Muscle of leg (tissue), 16 donors: ENCODE measurements at places on chromosomes 6 and 20. TPM values are rescaled to one million over a fixed set of nuclear protein-coding genes. Genes with fewer than 3 reads are reported as not detected.

DNA sequence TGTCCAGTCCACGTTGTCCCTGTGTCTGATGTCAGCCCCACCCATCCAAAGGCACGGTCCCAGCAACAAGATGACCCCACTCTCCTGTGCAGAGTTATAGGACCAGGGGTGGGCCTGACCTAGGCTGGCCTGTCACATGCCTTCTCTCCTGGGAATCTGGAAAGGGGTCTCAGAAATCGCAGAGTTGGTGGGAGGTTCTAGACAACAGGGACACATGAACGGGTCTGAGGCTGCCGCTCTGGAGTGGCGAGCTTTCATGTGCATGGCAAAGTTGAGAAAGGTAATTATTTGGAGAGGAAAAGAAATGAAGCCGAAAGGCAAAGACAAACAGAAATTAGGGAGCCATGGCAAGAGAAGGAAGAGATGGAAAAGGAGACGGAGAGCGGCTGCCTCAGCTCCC lies 29.5 kb downstream of the BFSP1 start:
- no peak for DNase-seq

- DNase-seq, result peak; percentile 76
Measured at GRCh38 chr20:44038681-44039123, 124.0 kb downstream of the TOX2 start.

GRCh38 chr6:958488-958887 lies 265.5 kb upstream of the EXOC2 start:
- no peak for DNase-seq

DNA sequence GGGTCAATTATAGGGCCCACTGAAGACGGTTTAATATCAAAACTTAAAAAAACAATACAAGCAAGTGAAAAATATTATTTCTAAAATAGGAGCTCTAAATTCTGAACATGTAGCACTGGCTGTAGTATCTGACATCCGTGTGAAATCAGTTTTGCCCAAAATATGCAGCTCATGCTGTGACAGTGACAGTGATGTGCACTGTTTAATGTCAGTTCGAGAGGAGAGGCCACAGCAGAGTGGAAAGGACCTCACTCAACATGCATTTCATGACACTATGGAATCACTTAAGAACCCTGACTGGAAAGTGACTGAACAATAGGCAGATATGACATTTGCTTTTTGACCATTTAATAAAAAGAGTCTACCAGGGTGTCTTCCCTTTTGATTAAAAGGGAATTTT lies 397.0 kb downstream of the FRK start:
- DNase-seq, result no peak

- peak; percentile 25 for DNase-seq
Measured at GRCh38 chr6:104428184-104428583, 431.5 kb downstream of the HACE1 start.

DNA sequence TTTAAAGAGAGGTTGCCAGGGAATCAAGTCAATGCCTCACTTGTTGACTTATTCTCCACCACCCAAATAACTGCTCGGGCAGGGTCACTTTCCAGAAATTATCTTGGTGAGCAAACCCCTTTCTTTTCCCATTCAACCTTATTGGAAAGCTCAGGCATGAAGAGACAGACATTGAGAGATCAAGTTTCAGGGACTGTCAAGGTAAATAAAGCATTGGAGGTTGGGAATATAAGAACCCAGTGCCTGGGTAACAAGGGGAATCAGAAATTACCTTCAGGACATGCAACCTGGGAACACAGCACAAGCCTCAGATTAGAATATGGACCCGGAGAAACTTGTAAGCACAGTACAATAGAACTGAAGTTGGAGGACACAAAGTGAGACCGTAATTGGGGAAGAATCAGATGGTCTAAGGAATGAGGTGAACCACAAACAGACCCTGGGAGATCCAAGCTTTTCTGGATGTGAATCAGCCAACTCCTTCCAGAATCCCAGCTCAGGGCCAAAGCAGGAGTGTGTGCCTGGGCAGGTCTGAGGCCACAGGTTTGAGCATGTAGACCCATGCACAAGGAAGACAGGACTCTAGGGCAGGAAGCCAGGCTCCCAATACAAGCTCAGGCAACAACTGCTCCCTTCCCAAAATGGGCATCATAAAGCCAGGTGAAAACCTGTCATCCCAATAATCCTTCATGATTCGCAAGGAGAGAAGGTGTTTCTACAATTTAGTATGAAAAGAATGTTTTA lies 512.8 kb downstream of the MAFB start:
- no peak for DNase-seq

DNA sequence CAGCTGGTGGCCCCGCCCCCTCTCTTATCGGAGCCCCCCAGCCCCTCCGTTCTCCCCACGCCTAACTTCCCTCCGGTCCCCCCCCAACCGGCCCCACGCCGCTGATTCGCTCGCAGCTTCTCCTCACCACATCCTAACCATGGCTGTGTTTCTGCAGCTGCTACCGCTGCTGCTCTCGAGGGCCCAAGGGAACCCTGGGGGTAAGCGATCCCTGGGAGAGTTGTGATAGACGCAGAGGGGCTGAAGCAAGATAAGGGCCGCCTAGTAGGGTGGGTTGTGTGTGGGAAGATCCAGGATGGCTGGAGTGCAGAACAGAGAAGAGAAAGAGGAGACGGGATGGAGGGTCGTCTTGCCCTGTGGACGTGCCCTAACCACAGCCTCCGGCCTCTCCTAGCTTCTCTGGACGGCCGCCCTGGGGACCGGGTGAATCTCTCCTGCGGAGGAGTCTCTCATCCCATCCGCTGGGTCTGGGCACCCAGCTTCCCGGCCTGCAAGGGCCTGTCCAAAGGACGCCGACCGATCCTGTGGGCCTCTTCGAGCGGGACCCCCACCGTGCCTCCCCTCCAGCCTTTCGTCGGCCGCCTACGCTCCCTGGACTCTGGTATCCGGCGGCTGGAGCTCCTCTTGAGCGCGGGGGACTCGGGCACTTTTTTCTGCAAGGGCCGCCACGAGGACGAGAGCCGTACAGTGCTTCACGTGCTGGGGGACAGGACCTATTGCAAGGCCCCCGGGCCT lies at the start of gene MPIG6B:
Gene MPIG6B (plus strand): TSS at position 129 of the 735 bp plus-strand sequence. CDS start 11 bp downstream, at position 140.
- DNase-seq, result no peak

DNA sequence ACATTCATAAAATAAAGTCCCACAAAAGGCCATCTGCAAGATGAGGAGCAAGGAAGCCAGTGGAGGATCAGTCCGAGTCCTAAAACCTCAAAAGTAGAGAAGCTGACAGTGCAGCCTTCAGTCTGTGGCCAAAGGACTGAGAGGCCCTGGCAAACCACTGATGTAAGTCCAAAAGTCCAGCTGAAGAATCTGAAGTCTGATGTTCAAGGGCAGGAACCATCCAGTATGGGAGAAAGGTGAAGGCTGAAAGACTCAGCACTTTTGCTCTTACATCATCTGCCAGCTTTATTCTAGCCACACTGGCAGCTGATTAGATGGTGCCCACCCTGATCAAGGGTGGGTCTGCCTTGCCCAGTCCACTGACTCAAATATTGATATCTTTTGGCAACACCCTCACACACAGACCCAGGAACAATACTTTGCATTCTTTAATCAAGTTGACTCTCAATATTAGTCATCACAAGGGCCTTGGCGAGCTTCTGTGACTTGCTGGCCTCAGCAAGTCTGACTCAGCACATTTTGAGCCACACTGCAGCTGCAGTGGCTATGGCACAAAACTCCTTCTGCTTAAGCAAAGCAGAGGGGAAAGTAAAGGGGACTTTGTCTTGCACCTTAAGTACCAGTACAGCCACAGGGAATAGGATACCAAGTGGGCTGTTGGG lies 1370.3 kb upstream of the CITED2 start:
- DNase-seq, result peak; percentile 1

- DNase-seq, result no peak
Measured at GRCh38 chr6:27205375-27206278, 41.9 kb upstream of the PRSS16 start.

GRCh38 chr6:72890671-72891070 lies 268.8 kb downstream of the KCNQ5 start:
- no peak for DNase-seq

- DNase-seq, result no peak
Measured at GRCh38 chr20:24703284-24703610, 233.8 kb downstream of the SYNDIG1 start.

GRCh38 chr6:111777357-111777756 lies 95.9 kb downstream of the FYN start:
- no peak for DNase-seq

GRCh38 chr6:293193-294174 lies 1.2 kb downstream of the DUSP22 start:
- DNase-seq, result peak; percentile 39

- DNase-seq, result no peak
Measured at GRCh38 chr20:4959592-4959991, 41.7 kb downstream of the SLC23A2 start.

- DNase-seq, result peak; percentile 18
Measured at GRCh38 chr20:59660471-59660870, 56.1 kb downstream of the PHACTR3 start.

- DNase-seq, result no peak
Measured at GRCh38 chr6:28011722-28012121, 54.7 kb downstream of the OR2B6 start.

NKX2-4 gene
- total RNA-seq, result not detected

ZSWIM3 gene
- total RNA-seq, result 5.6 TPM

CRISP3 gene
- 0.04 TPM for total RNA-seq

OR12D1 gene
- not detected for total RNA-seq
